HCT116 (cell line): ENCODE measurements at places on chromosomes 5 and 9. TPM values are rescaled to one million over a fixed set of nuclear protein-coding genes. Genes with fewer than 3 reads are reported as not detected.

- DNase-seq: no peak
- H3K36me3 ChIP-seq: no peaks in the 10 kb centered on the region
- peak overlapping the region; percentile 46 for H3K27ac ChIP-seq
- H3K27me3 ChIP-seq: no peaks in the 10 kb centered on the region
- peak overlapping the region; percentile 71 for H3K4me3 ChIP-seq
Measured at GRCh38 chr5:121962347-121962670, 534 bp downstream of the SRFBP1 start.

DNA sequence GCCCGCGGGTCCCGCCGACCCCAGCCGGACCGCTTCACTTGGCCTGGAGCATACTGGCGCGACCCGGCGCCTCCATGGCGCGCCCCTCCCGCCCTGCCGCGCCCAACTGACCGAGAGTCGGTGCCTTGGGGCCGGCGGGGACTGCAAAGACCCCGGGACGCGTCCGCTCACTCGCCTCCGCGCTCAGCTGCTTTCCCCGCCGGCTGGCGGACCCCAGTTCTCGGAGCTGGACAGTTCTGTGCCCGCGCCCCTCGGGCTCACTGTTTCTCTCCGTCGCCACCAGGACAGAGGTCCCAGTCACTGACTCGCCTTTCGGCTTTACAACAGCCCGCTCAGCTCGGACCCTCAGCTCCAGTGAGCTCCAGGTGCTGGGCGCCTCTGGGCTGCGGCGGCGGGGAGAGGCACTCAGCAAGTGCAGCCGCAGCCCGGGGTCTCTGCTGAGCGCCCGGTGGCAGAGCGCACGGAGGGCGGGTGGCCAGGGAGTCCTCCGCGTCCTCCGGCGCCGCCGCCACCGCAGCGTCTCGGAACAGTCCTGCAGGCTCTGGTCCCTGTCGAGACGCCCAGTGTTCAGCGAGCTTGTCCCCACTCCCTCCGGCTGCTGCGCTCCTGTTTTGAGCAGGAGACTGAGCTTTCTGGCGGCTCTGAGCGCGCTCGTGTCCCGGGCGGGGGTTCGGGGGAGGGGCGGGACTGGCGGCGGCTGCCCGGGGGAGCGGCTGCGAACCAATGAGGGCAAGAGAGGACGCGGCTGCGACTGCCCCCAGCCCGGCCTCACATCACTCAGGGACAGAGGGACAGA, at the start of gene SMIM32:
Gene SMIM32, minus strand, starts transcription at position 637 of the 796 bp plus-strand sequence. CDS start 638 bp downstream, outside the sequence.
- no peak for DNase-seq
- no peaks in the 10 kb centered on the region for H3K27me3 ChIP-seq
- H3K27ac ChIP-seq: no peak within 1 kb of the TSS
- H3K4me1 ChIP-seq: no peaks in the 10 kb centered on the region

DNA sequence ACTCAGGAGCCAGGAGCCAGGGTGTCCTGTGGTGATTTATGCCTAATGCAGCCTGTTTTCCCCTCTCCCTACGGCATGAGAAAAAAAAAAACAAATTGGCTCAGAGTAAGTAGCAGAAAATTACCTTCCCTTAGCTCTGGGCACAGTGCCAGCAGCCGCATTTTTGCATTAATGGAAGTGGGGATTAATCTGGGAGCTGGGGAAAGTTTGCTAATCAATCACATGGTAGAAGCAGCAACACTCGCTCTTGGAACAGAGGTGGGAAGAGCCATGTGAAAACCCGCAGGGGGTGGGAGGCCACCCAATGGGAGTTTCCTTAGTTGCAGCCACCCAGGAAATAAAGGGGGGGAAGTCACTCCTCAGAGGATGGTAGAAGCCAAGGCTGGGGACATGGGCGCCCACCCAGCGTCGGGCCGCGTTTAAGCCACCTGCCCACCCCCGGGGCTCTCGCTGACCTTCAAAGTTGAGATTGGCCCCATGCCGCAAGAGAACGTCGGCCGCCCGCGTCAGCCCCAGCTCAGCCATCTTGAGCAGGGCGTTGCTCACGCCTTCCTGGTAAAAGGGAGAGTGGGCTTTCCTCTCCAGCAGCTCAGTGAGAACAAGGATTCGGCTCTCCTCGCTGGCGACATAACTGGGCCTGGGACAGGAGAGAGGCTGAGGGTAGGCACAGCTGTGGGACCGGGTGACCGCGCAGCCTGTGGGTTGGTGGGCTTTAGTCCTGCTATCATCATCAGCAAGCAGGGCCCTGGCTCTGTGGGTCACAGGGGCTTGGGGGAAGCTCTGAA, 1.7 kb downstream of the ASB6 start:
- H3K4me3 ChIP-seq: peak overlapping the region; percentile 85
- peaks cover 17% of the 10 kb centered on the region; the same call in 1 of the 2 replicates for H3K36me3 ChIP-seq
- no peaks in the 10 kb centered on the region for H3K27me3 ChIP-seq
- H3K27ac ChIP-seq: no peak overlapping the region; the same call in 1 of the 2 replicates

- H3K4me1 ChIP-seq: no peaks in the 10 kb centered on the region
- no peaks in the 10 kb centered on the region for H3K36me3 ChIP-seq
- H3K27ac ChIP-seq: no peak overlapping the region
- peaks cover 10% of the 10 kb centered on the region for H3K27me3 ChIP-seq
- H3K4me3 ChIP-seq: no peak overlapping the region
Measured at GRCh38 chr9:89667726-89668125, 62.9 kb downstream of the GADD45G start.

- H3K27ac ChIP-seq: no peak overlapping the region
- DNase-seq: no peak
- no peaks in the 10 kb centered on the region for H3K4me1 ChIP-seq
- no peaks in the 10 kb centered on the region for H3K36me3 ChIP-seq
- no peak overlapping the region for H3K4me3 ChIP-seq
Measured at GRCh38 chr5:17379100-17379951, 118.7 kb upstream of the TAF11L2 start.

GRCh38 chr5:41270423-41271251, 57.3 kb upstream of the C6 start:
- no peaks in the 10 kb centered on the region for H3K4me1 ChIP-seq
- H3K27me3 ChIP-seq: 0 out of 2 replicates have a peak, but pooled peaks cover 5% of the 10 kb centered on the region
- H3K36me3 ChIP-seq: no peaks in the 10 kb centered on the region
- no peak overlapping the region for H3K27ac ChIP-seq
- peak; percentile 33 for DNase-seq

DNA sequence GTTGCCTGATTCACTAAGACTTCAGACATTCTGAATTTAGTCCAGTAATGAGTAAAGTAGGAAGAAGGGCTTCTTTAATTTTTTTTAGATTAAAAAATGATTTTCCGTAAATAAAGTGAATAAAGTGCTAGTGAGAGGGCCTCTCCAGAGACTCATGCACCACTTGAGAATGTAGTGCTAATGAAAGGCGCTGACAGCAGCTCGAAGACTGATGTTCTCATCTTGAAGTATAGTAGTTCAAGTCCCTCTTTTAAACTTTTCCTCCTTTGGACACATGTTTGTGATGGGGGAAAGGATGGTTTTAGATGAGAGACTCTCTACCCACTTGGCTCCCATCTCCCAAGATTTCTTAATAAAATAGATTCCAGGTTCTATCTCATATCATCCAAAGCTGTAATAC, 48.5 kb downstream of the G3BP1 start:
- H3K4me3 ChIP-seq: no peak overlapping the region
- H3K4me1 ChIP-seq: no peaks in the 10 kb centered on the region
- no peak overlapping the region for H3K27ac ChIP-seq
- no peak for DNase-seq

- no peaks in the 10 kb centered on the region for H3K36me3 ChIP-seq
- H3K4me3 ChIP-seq: no peak overlapping the region
- no peak for DNase-seq
- H3K27me3 ChIP-seq: no peaks in the 10 kb centered on the region
- no peak overlapping the region for H3K27ac ChIP-seq
- H3K4me1 ChIP-seq: no peaks in the 10 kb centered on the region
Measured at GRCh38 chr9:116409638-116410037, 256.0 kb downstream of the PAPPA start.

DNA sequence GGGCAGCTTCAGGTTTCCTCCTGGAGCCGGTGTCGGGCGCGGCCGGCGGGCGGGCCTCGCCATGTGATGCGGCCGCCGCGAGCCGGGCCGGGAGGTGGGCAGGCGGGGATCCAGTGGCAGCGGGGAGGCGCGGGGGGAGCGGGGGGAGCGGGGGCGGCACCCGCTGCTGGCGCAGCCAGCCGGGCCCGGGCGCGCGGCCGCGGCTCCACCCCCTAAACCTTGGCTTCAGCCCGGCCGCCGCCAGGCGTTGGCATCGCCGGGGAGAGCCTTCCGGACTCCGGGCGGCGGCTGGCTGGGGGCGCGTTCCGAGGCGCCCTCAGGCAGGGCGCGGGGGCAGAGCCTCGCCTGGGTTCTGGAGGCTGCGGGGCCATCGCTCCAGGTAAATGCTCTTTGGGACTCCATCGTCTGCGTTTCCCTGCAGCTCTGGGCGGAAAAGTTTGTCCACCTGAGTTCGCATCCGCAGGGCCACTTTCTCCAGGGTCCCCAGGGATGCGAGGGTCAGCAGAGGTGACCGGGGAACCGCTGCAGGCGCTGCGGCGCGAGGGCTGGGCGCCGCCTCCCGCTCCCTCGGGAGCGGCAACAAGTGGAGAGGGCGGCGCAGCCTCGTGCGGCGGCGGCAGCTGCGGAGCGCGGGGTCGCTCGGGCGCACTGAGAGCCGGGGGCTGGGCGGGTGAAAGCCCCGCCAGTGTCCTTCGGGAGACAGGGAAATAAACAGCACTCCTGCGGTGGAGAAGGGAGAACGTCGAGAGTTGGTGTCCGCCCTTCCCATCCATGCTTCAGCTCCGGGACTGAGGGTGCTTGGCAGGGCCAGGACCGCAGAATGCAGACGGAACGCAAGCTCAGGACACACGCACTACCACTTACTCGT, at the start of gene ARHGEF28:
Gene ARHGEF28, plus strand, starts transcription at position 253 of the 868 bp plus-strand sequence. CDS start 58,656 bp downstream, outside the sequence.
- peak within 1 kb of the TSS; percentile 62 for H3K27ac ChIP-seq
- no peaks in the 10 kb centered on the region for H3K27me3 ChIP-seq
- peaks cover 23% of the 10 kb centered on the region for H3K4me1 ChIP-seq
- DNase-seq: no peak
- H3K4me3 ChIP-seq: peak within 1 kb of the TSS; percentile 76

The PCDHGB2 gene
- 0.34 TPM for total RNA-seq

The TTC33 gene
- 14.5 TPM for total RNA-seq

The EIF4EBP3 gene
- total RNA-seq: 6.0 TPM

The EGFLAM gene
- not detected for total RNA-seq

The LHFPL2 gene
- total RNA-seq: 17.9 TPM

The FUT7 gene
- not detected for total RNA-seq
